Stimulated activated CD8-positive, alpha-beta memory T cell treated with anti-CD3 and anti-CD28 coated beads, Interleukin-2, amount 100 ng/mL, for 48 hours (primary cell): ENCODE measurements at places on chromosomes 13 and 19.

DNA sequence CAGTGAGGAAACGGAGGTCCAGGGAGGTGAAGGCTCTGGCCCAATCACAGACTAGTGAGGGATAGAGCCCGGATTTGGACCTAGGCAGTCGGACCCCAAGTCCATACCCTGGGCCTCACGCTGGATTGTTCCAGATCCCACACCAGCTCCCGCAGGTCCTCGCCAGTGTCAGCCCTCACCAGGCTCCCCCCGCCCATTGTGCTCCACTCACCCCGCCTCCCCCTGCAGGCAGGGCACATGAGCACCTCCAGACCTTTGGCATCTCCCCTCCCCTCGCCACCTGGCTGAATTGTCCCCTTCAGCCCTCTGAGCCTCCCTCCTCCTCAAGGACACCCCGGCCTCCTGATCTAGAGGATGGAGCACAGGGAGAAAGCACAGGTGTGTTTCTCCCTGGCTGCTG, 152.4 kb downstream of the KATNAL1 start:
- no peak for DNase-seq

GRCh38 chr13:65154661-65155447, 2075.3 kb downstream of the PCDH9 start:
- DNase-seq = no peak

DNA sequence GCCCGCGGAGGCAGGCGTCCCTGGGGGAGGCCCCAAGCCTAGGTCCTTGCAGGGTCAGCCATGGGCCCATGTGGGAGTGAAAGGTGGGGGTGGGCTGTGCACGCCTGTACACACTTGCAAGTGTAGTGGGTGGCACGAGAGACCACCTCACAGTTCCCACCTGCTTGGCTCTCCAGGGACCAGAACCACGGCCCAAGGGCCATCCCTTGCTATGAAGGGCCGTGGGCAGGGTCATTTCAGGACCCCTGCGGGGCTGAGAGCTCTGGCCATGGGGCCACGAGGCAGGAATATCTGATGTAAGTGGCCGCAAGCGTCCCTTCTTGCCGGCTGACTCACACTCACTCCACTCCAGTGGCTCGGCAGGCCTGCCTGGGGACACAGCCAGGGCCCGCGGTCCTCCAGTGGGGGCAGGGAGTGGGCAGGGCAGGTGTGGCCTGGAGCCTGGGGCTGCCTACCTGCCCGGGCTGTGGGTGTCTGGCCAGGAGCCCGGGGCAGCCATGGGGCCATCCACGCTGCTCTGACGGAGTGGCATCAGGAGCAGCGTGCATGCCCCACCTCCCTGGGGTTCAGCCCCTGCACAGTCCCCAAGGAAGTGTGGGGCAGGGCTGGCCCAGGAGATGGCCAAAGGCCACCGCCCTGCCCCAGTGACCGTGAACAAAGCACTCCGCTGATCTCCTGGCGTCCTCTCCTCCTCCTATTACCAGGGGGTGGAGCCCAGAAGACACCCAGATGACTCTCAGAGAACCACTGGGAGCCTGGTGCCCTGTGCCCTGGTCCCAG, 8.6 kb upstream of the MKNK2 start:
- no peak for DNase-seq

DNA sequence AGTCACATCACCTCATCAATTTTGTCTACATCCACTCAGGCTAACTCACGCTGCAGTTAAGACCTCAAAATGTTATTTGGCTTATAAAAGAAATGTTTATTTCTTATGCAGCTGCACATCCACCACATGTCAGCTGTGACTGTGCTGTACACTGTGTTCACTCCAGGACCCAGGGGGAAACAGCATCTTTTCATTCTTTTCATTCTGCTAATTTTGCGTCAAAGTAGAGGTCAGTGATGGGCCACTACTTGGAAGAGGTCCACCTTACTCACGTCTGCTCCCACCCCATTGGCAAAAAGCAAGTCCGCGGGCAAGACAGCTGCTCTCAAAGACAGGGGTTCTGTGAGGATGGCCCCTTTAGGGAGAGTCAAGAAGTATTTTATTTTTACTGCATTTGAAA, 4.5 kb upstream of the DCT start:
- DNase-seq = no peak

- no peak for DNase-seq
Measured at GRCh38 chr13:111336666-111337065, 16.2 kb downstream of the TEX29 start.

DNA sequence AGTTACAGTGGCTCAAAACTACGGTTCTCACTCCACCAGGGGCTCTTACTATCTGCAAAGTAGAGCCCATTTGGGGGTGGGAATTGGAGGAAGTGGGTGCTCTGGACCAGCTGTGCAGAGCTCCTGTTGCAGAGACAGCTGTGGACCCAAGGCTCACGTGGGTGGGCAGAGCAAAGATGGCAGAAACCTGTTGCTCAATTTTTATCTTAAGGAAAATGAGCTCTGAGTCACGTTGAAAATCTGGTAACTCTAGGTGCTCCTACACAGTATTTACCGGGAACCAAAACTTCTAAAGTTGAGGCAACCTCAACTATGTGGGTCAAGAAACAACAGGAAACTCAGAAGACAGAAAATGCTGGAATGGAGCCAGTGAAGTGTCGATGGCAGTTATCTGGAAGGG, 30.2 kb upstream of the SLC15A1 start:
- DNase-seq = no peak

GRCh38 chr13:79692846-79693245, 211.9 kb downstream of the NDFIP2 start:
- DNase-seq = no peak

GRCh38 chr13:40343550-40344269, 322.7 kb downstream of the FOXO1 start:
- DNase-seq = no peak

GRCh38 chr13:36331280-36331679, 14.9 kb downstream of the SPART start:
- DNase-seq = no peak

DNA sequence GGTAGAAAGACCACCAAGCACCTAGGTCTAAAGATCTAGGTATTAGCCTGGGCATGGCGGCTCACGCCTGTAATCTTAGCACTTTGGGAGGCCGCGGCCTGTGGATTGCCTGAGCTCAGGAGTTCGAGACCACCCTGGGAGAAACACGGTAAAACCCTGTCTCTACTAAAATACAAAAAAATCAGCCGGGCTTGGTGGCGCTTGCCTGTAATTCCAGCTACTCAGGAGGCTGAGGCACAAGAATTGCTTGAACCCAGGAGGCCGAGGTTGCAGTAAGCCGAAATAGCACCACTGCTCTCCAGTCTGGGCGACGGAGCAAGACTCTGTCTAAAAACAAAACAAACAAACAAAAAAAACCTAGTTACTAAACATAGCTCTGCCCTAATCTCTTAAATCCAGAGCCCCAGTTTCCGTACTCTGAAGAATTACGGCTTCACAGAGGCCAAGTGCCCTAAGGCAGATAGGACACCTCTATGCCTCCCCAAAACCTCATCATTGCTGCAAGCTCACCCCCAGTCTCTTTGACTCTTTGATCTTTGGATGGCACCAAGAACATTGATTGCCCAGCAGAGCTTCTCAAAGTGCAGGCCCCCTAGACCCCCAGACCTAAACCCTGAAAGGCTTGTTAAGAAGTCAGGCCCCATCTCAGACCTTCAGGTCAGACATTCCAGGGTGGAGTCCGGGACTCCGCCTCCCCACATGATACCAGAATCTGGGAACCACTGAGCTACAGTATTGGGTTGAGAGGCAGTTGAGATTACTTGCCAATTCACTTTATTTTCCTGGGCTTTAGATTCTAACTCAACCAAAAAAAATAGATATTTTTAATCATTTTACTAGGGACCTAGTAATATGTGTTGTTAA, 2.8 kb downstream of the COL4A2 start:
- no peak for DNase-seq

DNA sequence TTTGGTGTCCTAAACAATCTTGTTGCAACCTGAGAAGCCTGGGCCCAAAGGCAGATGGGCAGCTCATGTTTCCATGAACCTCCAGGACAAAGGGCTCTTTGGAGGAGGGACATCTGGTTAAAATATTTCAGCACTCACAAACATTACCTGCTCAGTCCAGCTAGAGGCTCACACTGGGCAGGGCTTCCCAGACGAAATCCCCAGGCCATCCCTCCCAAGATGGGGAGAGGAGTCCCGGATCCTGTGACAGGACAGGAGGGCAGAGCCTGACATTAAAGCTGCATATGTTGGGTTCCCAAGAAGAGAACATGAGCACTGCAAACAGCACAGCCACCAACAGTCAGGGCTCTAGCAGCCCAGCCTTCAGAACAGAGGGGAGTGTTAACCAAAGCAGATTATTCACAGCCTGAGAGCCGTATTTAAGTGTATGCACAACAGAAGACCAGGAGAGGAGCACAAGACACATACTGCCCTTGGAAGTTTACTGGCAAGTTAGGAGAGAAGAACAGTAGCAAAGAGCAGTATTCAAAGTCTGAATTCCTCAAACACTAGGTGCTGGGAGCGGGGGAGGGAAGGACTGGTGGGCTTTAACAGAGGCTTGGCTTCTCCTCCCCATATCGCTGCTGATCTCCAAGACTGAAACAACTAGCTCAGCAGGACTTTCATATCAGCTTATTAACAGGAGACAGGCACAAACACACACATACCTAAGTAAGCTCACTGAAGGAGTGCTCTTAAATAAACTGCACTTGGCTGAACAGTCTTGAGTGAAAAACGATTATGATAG, 12.3 kb downstream of the ATP7B start:
- DNase-seq = no peak

- DNase-seq = no peak
Measured at GRCh38 chr19:1566392-1567115, 1.6 kb downstream of the MEX3D start.

- no peak for DNase-seq
Measured at GRCh38 chr19:41288673-41289530, 21.1 kb upstream of the CCDC97 start.

DNA sequence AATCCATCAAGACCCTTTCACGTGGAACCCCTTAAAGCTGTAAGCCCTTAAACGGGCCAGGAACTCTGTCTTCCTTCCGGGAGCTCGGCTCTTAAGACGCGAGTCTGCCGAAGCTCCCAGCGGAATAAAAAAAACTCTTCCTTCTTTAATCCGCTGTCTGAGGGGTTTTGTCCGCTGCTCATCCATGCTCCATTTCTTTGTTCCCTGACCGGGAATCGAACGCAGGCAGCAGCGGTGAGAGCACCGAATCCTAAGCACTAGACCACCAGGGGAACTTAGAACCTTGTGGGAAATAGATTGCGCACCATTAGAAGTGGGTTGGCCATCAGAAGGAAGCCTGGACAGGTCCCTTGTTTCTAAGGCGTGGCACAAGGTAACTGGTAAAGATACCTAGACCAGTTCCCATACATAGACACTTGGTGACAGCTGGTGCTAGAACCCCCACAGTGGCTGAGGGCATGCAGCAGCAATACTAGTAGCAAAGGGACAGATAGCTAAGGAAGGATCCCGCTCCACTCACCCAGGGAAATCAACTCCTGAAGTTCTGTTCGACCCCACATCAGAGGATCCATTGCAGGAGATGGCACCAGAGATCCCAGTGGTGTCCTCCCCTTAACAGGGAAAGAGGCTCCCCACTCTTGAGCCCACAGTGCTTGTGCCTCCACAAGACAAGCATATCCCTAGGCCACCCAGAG, 1.5 kb upstream of the RGCC start:
- no peak for DNase-seq

DNA sequence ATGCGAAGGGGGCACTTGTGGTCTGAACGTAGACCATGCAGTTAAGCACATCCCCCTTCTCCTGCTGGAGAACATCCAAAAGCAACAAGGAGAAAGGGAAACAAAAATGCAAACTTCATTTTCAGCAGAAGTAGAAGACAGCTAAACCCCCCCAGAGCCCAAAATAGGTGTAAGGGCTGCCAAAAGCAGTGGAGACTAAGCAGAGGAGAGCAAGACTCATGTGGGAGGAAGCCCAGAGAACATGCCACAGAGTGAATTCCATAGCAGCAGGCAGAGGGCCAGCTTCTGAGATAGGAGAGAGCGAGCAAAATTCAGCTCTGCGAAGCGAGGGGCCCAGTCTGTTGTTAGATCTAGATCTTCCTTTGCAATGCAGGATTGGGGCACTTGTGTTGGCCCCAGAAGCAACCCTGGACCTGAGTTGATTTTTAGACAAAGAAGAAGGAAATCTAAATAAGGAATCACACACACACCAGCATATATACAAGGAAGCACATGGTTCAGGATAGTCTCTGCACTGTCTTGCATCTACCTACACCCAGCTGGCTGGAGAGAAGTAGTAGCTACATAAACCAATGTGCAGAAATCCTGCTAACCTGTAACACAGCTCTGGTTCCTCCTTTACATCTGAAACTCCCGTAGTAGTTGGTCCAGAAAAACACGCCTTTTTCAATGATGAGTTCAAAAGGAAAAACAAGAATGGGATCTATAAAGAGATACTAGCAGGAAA, 199.6 kb downstream of the SPRY2 start:
- no peak for DNase-seq

DNA sequence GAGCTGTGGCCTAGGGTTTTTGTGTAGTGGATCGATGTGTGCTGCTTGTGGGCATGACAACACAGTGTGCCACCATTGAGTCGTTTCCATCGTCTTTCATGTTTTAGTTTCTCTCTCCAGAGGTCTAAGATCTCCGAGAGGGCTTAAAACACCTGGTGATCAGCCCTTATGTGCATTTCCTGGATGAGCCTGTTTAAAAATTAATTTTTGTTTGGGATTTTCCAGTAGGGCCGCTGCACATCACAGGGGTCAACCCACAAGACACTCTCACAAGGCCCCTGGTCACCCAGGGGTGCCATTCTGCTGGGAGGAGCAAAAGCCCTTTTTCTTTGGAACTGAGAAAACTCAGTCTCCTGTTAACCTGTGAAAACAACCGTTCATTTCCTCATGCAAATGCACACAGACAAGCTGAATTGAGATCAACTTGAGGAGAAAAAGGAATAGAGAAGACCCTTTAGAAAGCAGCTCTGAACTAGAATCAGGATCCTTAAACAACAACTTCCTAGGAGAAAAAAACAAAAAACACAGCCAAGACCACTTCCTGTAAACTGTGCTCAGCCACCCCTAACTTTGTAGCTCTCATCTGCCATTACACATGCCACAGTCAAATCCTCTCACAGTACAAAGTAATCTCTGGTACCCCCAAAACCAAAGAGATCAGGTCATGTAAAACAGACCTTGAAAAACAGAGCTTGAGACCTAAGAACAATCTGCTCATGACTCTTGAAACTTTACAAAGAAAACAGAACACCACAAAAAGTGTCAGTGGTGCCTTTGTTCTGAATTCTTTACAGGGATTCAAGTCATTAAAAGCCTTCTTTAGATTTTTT, 8.3 kb upstream of the MTRF1 start:
- no peak for DNase-seq

- DNase-seq = no peak
Measured at GRCh38 chr13:44021422-44021821, 141.7 kb downstream of the LACC1 start.

- no peak for DNase-seq
Measured at GRCh38 chr13:52160506-52160905, 1.1 kb upstream of the NEK3 start.

GRCh38 chr19:3457528-3458228, 22.6 kb downstream of the SMIM24 start:
- DNase-seq = no peak

GRCh38 chr19:40411125-40411842, 1.9 kb downstream of the PRX start:
- DNase-seq = no peak
